ENCODE measurements at places on chromosomes 3 and 15.

DNA sequence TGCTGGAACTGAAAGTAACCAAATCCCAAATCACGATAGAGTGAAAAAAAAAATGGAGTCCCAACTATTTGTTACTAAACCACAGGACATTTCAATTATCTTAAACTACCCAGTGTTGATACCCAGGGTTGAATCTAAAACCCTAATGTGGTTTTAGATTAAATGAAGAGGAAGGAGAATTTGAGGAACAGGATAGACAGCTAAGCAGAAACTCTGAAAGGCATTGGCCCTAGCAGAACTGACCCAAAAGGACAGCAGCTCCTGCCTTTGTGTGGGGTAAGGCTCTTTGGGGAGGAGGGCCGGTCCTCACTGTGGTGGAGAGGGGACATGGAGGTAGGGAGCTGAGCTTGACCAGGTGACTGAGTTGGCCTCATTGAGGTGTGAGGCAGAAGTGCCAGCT lies 30.7 kb upstream of the SNRK start:
- DNase-seq, result no peak

- DNase-seq, result no peak
Measured at GRCh38 chr3:83093222-83093572, 1331.8 kb upstream of the GBE1 start.

DNA sequence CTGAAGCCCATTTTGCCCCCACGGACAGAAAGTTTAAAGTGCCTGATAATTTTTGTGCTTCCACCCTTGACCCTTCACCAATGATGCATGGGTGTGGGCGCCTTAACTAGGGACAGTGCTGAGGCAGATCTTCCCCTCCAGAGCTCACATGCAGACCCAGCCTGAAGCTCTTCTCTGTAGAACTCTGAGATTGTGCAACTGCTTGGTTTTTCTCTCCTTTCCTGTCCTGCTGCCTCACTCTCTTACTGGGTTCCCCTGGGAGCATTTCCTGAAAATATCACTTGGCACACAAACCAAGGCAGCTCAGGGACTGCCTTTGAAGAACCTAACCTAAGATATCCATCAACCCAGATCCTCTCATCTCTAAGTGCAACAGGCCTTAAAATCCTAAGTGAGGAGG lies 220.3 kb upstream of the STT3B start:
- no peak for DNase-seq

- DNase-seq, result no peak
Measured at GRCh38 chr3:116226266-116226665, 219.0 kb downstream of the LSAMP start.

DNA sequence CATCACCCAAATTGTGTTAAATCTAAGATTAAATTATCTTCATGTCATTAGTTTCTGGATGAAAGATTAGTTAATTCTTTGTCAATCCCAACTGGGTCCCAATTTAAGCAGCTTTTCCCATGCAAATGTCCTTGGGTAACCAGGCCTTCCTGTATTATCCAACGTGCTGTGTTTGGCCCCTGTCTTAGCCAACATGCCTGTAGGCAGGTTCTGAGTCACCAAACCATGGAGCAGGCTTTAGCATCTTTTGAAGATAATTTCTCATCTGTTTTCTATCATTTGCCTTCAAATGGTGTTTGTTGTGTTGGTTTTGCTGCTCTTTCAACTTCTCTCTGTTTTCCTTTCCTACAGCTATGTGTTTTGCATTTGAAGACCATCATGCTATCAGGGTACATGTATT lies 216.2 kb downstream of the ITPR1 start:
- DNase-seq, result no peak

DNA sequence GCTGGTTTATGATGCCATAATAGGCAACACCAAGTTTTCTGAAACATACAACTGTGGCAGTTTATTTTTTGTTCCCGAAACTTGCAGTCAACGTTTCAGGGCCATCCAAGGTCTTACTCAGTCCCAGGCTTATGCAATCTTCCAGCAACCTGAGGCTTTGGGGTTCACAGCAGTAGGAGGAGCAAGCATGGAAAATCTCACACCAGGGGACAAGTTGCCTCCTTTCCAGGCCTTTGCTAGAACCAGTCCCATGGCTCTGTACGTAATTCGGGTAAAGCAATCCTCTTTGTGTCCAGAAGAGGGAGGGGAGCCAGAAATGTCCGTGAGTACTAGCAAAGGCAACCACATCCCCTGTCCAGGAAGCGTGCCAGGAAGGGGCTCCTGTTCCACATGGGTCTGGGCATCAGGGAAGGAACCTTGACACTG lies 4.7 kb upstream of the FAM240A start:
- DNase-seq, result no peak
